ENCODE measurements at places on chromosomes 5 and 9.

- DNase-seq: no peak
Observed at GRCh38 chr5:158837908-158838307, 261.8 kb downstream of the EBF1 start.

DNA sequence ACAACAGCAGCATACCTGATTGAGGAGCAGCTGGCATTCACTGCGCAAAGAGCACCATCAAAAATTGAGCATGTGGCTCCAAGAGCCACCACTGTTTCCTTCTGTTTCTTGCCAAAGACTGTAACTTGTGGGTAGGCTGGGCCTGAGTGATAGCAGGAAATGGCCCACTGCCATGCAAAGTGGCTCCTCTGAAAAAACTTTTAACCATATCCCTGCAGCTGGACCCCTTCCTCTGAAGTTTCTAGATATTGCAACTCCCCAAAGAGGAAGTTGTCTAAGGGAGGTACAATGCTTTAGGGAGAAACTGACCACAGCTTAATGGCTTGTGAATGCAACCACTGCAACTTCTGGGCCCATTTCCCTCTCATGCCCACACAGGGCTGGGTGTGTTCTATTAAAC is 355.4 kb upstream of the PDE4D start:
- peak; percentile 10 for DNase-seq

GRCh38 chr5:84218546-84218945 is 166.1 kb downstream of the EDIL3 start:
- DNase-seq: no peak

- no peak for DNase-seq
Observed at GRCh38 chr9:107548298-107549142, 59.0 kb upstream of the KLF4 start.
